Caco-2 (cell line): ENCODE measurements at places on chromosomes 7 and 10. TPM values are rescaled to one million over a fixed set of nuclear protein-coding genes. Genes with fewer than 3 reads are reported as not detected.

DNA sequence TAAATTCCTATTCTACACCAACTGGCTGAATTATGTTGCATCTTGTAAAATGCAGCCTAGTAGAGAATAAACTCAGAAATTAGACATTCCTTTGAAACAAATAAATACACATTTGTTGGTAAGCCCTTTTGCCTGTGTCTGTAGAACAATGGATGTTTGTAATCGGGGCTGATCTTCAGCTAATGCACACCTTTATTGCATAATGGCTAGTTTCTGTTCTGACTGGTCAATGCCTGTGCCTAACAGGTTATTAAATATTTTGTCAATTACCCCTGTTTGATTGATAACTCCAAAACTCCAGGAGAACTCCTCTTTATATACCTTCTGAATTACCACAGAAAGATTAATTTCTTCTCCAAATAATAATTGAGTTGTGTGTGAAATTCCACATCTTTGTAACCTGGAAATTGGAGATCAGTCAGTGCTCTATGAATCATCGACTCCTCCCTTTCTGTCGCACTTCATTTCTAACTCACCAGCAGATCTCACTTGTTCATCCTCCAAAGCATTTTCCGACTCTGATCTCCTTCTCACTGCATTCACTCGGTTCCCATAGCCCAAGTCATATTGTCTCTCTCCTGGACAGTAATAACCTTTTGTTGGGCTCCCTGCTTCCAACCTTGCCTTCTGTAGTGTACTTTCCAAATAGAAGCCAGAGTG lies 196.0 kb upstream of the FZD1 start:
- no peak overlapping the region for H3K27ac ChIP-seq
- no peaks in the 10 kb centered on the region for H3K4me1 ChIP-seq
- H3K4me3 ChIP-seq = no peak overlapping the region
- no peaks in the 10 kb centered on the region for H3K27me3 ChIP-seq
- no peak for DNase-seq

DNA sequence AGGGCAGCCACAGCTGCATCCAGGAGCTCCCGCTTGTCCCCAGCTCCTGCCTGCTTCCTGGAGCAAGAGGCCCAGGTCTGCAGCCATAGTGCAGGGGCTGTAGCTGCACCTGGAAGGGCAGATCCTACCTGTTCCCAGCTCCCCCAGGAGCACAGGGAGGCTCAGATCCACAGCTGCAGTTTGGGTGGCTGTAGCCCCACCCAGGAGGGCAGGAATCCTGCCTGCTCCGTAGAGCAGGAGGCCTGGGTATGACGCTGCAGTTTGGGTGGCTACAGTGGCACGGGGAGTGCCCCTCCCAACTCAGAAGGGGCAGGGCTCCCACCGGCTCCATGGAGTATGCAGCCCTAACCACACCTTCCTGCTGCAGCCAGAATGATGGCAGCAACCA lies 26.7 kb upstream of the CDCA7L start:
- H3K4me1 ChIP-seq = no peaks in the 10 kb centered on the region
- no peak overlapping the region for H3K4me3 ChIP-seq
- no peak for DNase-seq
- H3K27ac ChIP-seq = no peak overlapping the region
- no peaks in the 10 kb centered on the region for H3K27me3 ChIP-seq

Gene SFTPD
- total RNA-seq = 0.39 TPM in 1 of 2 replicates, not detected in the other

- H3K4me1 ChIP-seq = peaks cover 41% of the 10 kb centered on the region
- H3K27me3 ChIP-seq = no peaks in the 10 kb centered on the region
- peak overlapping the region; percentile 99 for H3K27ac ChIP-seq
- H3K36me3 ChIP-seq = no peaks in the 10 kb centered on the region
Measured at GRCh38 chr10:32957341-32958084, 517 bp downstream of the ITGB1 start.

Gene FBXL15
- 7.9 and 8.6 TPM in 2 replicates for total RNA-seq

Gene ATOH7
- 0.21 and 0.54 TPM in 2 replicates for total RNA-seq

DNA sequence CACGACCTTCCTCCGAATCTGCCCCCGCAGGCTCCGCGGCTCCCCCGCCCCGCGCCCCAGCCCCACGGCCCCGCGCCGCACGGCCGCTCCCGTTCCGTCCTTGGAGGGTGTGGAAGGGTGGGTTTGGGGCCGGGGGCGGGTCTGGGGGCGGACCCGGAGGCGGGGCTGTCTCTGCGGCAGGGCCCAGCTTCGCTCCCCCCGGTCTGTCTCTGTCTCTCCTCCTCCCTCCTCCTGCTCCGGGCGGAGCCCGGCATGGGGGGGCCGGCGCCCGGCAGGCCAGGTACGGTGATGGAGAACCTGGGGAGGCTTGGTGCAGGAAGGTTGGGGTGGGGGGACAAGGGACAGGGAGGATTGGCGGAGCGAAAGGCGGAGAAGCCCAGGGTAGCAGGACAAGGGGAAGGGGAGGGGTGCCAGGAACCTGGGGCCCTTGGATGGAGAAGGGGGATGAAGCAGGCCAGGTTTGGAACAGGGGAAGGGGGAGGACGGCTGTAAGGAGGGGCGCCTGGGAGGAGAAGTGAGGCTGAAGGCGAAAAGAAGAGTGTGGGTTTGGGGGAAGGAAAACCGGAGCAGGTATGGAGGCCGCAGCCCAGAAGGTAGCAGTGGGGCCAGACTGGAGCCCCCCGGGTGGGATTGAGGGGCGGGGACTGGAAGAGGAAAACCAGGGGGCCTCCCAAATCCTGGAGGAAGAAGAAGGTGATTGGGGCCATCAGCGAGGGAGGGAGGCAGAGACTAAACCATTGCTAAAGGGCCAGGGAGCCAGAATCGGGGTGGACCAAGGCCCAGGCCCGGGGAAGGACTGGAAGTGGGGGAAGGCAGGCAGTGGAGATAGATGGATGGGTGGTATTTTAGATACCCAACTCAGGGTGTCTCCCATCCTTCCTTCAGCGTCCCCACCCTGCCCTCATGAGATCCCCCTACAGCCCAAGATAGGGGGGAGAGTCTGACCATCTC lies at the start of gene NYAP1:
TSS of gene NYAP1 (plus strand) at position 206 of the 951 bp plus-strand sequence. CDS start 1,385 bp downstream, outside the sequence.
- H3K4me3 ChIP-seq = peak within 1 kb of the TSS; percentile 74
- no peaks in the 10 kb centered on the region for H3K36me3 ChIP-seq
- no peaks in the 10 kb centered on the region for H3K27me3 ChIP-seq
- H3K27ac ChIP-seq = peak within 1 kb of the TSS; percentile 76
- peak; percentile 72 for DNase-seq

DNA sequence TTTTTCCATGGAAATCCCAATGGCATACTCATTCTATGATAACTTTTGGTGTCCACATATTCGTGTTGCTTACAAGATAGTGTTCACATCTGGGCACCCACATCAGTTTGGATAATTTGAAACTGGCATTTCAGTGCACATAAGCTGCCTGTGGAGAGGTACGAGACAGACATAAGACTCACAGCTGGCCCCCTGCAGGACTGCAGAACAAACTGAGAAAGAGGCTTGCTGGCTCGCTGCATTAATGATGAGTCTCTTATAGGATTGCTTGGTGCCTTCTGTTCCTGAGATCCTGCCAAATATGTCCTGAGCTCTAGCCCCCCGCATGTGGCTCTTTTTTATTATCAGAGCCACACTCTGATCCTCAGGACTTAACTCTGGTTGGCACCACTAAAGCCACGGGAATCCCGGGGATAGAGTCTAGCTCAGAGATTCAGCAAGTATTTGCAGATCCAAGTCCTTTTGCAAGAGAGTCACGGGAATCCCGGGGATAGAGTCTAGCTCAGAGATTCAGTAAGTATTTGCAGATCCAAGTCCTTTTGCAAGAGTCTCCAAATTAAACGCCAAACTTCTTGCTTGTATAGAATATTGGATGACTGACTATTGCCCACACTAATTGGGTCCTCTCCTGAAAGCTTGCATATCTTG lies 34.0 kb upstream of the JCAD start:
- H3K27ac ChIP-seq = no peak overlapping the region
- peaks cover 2% of the 10 kb centered on the region; the same call in 1 of the 2 replicates for H3K4me1 ChIP-seq
- DNase-seq = no peak

Gene GTF2IRD1
- 53.6 and 54.6 TPM in 2 replicates for total RNA-seq

Gene C7orf57
- not detected in 2 replicates for total RNA-seq

DNA sequence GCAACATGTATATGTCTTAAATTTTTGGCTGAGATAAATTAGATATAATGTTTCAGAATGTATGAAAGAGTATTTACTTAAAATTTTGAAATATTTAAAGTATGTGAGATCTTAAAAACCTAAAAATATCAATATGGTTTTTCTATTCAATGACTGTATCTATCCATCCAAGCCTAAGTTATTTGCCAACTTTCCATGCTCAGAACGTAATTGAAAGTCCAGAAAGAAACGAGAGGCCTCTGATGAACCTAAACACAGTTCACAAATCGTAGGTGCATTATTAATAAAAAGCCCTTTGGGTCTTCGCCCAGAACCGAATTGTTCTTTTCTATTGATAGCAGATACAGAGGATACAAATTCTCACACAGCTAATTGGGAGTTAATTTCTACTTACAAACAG lies 6.5 kb downstream of the SVIL start:
- no peaks in the 10 kb centered on the region for H3K27me3 ChIP-seq
- H3K27ac ChIP-seq = peak overlapping the region; percentile 0
- H3K4me3 ChIP-seq = no peak overlapping the region
- no peaks in the 10 kb centered on the region for H3K36me3 ChIP-seq
- peaks cover 53% of the 10 kb centered on the region for H3K4me1 ChIP-seq
- DNase-seq = no peak

GRCh38 chr7:16395121-16395520 lies 26.2 kb downstream of the CRPPA start:
- no peak overlapping the region for H3K4me3 ChIP-seq
- no peaks in the 10 kb centered on the region for H3K27me3 ChIP-seq
- H3K27ac ChIP-seq = no peak overlapping the region
- H3K4me1 ChIP-seq = no peaks in the 10 kb centered on the region
- H3K36me3 ChIP-seq = no peaks in the 10 kb centered on the region

Gene CEP55
- total RNA-seq = 64.5 and 65.3 TPM in 2 replicates

GRCh38 chr7:142139597-142140400 lies 28.3 kb downstream of the MGAM2 start:
- H3K4me1 ChIP-seq = peaks cover 40% of the 10 kb centered on the region
- no peaks in the 10 kb centered on the region for H3K27me3 ChIP-seq
- H3K27ac ChIP-seq = peak overlapping the region; percentile 43
- H3K4me3 ChIP-seq = no peak overlapping the region
- H3K36me3 ChIP-seq = no peaks in the 10 kb centered on the region
- DNase-seq = peak; percentile 21

DNA sequence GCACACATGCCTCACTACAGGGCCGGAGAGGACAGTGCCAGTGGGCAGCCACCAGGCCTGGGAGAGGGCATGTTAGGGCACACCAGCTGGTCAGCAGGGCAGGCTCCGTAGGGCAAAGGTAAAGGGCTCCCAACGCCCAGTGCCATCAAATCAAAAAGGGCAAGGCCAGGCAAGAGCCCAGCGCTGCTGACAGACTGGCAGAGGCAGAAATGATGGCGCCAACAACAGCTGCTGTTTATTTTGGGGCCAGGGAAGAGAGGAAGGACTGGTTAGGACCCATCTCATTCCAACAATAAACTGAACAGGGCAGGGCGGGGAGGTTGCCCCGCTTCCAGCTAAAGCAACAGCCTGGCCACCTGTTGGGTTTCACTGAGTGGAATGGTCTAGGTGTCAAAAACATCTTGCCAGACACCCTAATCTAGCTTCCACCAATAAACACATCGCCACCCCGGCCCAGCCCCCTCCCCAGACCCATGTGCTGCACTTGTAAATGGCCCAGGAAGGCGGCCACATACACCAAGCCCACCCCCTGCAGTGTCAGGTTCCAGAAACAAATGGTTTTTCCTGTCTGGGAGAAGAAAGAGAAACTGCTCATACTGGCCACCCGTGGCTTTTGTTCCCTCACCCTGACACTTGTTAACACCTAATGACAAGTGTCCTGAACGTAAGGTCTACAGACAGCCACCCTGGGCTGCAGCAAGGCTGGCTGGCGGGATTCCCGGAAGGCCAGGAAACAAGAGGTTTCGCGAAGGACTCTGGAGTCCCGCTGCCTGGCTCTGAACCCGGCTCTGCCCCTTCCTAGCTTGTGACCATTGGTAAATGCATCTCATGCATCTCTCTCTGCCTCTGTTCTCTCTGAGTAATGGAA lies 15.3 kb downstream of the SH3PXD2A start:
- H3K27ac ChIP-seq = no peak overlapping the region
- H3K4me1 ChIP-seq = peaks cover 23% of the 10 kb centered on the region
- no peaks in the 10 kb centered on the region for H3K27me3 ChIP-seq
- no peaks in the 10 kb centered on the region; the same call in none of the 2 replicates for H3K36me3 ChIP-seq
- no peak for DNase-seq

Gene SEMA4G
- 67.3 and 81.2 TPM in 2 replicates for total RNA-seq

DNA sequence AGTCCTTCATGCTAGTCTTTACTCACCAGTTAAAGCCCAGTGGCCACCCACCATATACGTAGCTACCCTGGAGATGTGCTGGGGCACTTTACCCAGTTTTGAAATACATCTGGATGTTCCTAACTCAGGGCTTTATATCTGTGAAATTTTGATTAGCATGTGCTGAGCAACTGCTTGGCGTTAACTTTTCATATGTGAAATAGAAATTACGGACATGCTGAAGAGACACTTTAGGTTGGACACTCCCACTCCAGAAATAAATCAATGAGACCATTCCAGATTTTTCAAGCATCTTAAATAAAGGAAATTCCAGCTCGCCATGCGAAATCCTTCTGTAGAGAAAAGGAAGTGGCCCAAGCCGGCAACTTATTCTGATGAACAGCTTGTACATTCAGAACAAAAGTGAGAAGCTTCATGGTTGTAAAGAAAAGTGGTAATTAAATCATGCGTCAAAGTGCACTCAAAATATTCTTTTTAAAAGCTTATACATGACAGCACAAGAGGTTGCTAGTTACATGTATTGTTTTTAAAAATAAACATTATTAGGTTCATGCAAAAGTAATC lies 153.5 kb upstream of the ITGB1 start:
- H3K36me3 ChIP-seq = no peaks in the 10 kb centered on the region
- H3K4me1 ChIP-seq = no peaks in the 10 kb centered on the region
- no peak overlapping the region for H3K4me3 ChIP-seq
- H3K27me3 ChIP-seq = no peaks in the 10 kb centered on the region; the same call in 1 of the 2 replicates
- DNase-seq = no peak
- H3K27ac ChIP-seq = no peak overlapping the region

GRCh38 chr7:138350701-138351357 lies 109.2 kb upstream of the TRIM24 start:
- no peaks in the 10 kb centered on the region for H3K4me1 ChIP-seq
- no peaks in the 10 kb centered on the region for H3K27me3 ChIP-seq
- H3K4me3 ChIP-seq = no peak overlapping the region

Gene FAM24B
- 17.7 and 19.0 TPM in 2 replicates for total RNA-seq

DNA sequence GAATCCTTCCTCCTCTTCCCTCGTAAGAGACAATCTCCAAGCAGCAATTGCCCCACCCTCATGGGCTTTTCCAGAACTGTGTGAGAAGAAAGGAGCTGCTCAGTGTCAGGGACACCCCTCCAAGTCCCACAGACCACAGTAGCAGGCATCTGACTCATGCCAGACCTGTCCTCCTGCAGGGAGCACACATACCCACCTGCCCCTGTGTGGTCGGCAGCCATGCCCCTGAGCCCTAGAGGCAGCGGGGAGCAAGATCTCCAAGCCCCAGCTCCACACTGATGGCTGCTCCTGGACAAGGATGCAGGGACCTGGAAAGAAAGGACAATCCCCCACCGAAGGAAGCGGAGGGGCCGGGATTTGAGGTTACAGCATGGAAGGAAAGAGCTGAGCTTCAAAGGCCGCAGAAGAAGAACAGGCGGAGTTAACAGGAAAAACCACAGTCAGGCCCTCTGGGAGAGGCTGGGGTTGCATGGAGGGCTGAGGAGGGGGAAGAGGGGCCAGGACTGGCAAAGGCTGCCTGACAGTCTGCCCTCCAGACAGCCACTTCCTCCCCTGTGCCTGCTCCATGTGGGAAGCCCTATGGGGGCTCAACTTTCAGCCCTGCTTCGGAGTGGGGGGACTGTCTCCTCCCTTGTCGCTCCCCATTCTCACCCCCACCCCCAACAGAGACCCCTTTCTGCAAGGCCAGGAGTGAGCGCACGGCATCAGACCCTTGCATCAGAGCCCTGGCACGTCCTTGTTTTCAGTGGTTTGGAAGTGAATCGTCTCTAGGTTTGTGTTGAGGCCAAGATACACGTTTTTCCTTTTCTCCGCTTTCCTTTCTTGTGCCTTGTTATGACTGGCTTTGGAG lies 46.8 kb downstream of the ASB13 start:
- no peaks in the 10 kb centered on the region for H3K36me3 ChIP-seq
- no peak overlapping the region for H3K4me3 ChIP-seq
- DNase-seq = no peak
- peaks cover 35% of the 10 kb centered on the region for H3K4me1 ChIP-seq
- no peak overlapping the region for H3K27ac ChIP-seq
